ENCODE measurements at places on chromosomes 2 and 18.

GRCh38 chr18:46222710-46223360, 118.7 kb downstream of the HAUS1 start:
- DNase-seq = no peak

- no peak for DNase-seq
Measured at GRCh38 chr2:109689182-109689930, 75.2 kb downstream of the SOWAHC start.

DNA sequence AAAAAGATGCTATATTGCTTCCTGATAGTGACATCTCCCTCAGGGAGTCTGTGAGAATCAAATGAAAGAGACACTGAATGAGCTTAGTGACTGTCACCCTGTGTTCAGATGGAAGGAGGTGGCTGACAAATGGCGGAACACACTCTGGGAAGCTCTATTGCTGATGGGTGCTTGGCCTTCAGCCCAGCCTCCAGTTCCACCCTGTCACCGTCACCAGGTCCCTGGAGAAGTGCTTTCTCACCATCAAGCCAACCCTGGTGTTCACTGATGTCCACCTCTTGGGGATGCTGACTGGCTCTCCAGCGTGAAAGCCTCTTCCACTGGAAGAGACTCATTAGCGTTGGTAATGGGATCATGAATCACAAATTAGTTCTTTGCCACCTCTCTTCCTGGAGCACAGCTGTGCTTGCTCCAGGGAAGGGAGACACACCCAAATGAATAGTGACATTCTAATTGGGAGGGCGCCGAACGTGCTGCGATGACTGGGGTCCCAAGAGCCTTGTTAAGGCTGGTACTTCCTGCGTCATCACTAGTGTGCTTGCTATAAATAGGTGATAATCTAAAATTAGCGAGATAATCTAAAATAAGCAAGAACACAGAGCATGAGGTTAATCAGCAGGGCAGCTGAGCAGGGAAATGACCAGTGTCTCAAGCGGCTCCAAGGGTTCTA, 154.0 kb downstream of the CLIP4 start:
- DNase-seq = no peak

- no peak for DNase-seq
Measured at GRCh38 chr2:152219077-152219828, 43.7 kb upstream of the STAM2 start.

DNA sequence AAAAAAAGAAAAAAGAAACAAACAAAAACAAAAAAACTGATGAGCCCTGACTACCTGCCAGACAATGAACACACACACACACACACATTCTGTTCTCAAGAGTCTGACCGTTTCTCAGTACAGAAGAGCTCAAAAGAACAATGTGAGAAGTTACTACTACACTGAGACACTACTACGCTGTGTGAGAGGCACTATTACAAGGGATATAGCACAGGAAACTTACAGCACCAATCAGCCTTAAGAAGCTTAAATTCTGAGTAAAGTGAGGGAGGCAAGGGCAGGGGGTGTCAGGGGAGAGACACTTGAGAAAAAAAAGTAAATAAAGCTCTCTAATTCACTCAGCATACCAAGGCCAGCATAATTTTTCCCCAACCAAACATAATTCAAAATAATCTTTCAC, 32.5 kb downstream of the WDR33 start:
- DNase-seq = no peak

- DNase-seq = no peak
Measured at GRCh38 chr2:97728091-97728731, 14.8 kb downstream of the ZAP70 start.

- peak; percentile 58 for DNase-seq
Measured at GRCh38 chr18:80157708-80158343, 48.8 kb downstream of the ADNP2 start.

- DNase-seq = no peak
Measured at GRCh38 chr2:64942693-64943092, 46.5 kb upstream of the SLC1A4 start.

DNA sequence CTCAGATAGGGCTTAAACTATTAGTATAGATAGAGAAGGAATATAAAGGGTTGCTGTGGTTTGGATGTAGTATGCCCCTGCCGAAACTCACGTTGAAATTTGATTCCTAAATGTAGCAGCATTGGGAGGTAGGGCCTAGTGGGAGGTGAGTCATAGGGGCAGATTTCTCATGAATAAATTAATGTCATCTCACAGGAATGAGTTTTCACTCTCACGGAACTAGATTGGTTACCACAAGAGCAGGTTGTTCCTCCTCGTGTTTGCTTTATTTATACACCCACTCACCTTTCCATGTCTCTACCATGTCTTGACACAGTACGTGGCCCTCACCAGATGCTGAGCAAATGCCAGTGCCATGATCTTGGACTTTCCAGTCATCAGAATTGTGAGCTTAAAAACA, 218.2 kb downstream of the RBM43 start:
- DNase-seq = no peak

DNA sequence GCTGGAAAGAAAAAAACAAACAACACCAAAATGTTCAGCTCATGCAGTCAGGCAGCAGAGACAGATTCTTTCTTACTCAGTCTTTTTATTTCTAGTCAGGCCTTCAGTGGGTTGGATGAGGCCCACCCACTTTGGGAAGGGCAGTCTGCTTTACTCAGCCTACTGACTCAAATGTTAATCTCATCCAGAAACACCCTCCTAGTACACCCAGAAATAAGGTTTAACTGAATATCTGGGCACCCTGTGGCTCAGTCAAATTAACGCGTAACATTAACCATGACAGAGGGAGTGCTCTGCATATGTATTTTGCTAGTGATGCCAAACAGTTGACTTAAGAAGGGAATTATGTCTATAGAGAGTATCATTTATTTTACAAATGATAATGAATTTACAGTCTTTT, 401.6 kb downstream of the PARD3B start:
- no peak for DNase-seq

- DNase-seq = no peak
Measured at GRCh38 chr2:226746196-226746800, 53.3 kb downstream of the IRS1 start.

DNA sequence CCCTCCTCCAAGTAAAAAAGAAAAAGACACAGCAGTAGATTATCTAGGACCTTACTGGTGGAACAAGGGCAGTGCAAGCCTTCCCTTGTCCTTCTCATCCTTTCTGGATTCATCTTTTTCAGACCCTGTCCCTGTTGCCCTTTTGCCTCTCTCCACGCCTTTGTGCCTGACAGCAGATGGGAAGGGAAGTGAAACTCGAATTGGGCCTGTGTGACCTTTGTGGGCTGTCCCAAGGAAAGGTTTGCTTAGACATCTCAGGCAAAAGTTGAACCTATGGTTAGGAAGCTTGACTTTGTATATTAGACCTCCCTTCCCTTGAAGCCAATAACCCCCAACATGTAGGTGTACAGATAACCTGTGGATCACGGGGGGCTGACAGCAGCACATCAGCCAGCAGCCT, 185.3 kb downstream of the PRKCE start:
- DNase-seq = no peak

GRCh38 chr2:69948032-69948962, 13.1 kb downstream of the ASPRV1 start:
- no peak for DNase-seq

- DNase-seq = no peak
Measured at GRCh38 chr2:128599700-128600099, 281.0 kb upstream of the HS6ST1 start.

DNA sequence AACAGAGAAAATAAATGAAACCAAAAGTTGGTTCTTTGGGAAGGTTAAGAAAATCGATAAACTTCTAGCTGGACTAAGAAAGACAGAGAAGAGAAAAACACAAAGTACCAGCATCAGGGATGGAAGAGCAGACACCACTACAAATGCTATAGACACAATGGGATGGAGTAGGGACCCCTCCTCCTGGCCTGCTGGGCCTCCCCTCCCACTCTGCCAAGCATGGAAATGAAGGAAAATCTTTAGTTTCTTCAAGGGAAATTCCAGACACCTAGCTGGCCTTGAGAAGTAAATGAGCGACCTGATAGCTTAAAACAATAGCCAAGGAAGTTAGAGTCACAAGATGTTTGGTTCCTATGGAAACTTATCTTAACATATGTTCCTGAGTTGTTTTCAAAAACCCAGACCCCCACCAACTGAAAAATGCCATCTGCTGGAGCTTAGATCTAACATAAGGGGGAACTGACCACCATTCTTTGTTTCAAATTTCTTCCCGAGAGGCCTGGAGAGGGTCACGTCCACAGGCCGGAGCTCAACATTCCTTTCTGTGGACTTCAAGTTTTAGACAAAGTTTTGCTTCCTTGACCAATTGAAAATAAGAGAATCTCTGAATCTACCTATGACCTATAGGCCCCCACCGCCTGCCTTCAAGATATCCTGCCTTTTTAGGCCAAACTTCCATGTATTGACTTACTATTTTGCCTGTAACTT, 101.9 kb downstream of the BIN1 start:
- DNase-seq = no peak

GRCh38 chr2:96153291-96153713, 8.1 kb upstream of the DUSP2 start:
- no peak for DNase-seq

- no peak for DNase-seq
Measured at GRCh38 chr2:189854940-189855339, 70.7 kb downstream of the PMS1 start.

- DNase-seq = no peak
Measured at GRCh38 chr2:193520709-193521458, 1326.2 kb upstream of the TMEFF2 start.

- no peak for DNase-seq
Measured at GRCh38 chr2:182043021-182043420, 57.4 kb downstream of the PPP1R1C start.

GRCh38 chr2:49950646-49951045, 796.3 kb upstream of the FSHR start:
- no peak for DNase-seq

GRCh38 chr2:241289053-241289452, 26.4 kb downstream of the HDLBP start:
- DNase-seq = no peak

- DNase-seq = no peak
Measured at GRCh38 chr2:126222278-126222677, 433.7 kb upstream of the GYPC start.

- DNase-seq = no peak
Measured at GRCh38 chr2:16506366-16506765, 159.3 kb downstream of the CYRIA start.

DNA sequence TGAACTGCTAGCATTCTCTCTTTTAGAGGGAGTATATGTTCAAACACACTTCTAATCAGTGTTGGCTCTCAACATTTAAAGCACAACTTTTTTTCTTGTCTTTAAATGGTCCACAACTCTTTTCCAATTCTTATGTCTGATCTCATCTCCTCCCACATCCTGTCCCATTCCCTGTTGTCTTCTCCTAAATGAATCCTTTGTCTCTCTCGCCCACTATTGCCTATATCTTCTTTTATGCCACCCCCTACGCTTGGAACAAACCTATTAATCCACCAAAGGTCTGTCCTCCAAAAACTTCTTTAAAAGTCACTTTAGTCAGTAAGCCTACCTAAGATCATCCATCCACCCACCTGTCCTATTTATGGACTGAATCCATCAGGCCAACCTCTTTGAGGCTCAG, 235.5 kb upstream of the SMAD7 start:
- DNase-seq = no peak

GRCh38 chr2:173750353-173750801, 214.8 kb downstream of the SP3 start:
- no peak for DNase-seq

GRCh38 chr2:70569559-70569958, 15.9 kb upstream of the TGFA start:
- no peak for DNase-seq

DNA sequence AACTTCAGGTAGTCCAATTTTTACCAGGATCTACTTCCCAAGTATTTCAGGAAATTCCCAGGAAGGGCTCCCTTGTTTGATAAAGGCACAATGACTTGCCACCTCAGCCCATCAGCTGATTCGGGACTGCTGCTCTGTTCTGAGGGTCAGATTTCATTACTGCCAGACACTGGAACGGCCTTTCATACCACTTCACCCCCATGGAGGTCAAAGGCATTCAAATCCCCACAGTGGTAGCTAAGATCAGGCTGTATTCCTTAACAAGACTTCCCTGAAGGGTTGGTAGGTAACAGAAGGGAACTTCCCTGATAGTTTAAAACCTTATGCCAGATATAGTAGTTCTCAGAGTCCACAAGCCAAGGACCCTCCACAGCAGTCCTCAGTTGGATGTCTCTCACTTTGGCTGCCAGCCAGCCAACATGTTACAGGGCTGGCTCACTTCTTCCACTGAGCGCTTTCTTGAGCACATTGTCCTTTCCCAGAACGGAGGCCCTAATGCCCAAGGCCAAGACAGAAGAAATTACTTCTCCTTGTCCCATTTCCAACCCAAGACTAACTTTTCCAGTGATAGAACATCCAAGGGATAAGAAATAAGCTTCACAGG, 40.0 kb upstream of the GLS start:
- DNase-seq = no peak

- no peak for DNase-seq
Measured at GRCh38 chr2:217325251-217325650, 465.4 kb upstream of the TNP1 start.

DNA sequence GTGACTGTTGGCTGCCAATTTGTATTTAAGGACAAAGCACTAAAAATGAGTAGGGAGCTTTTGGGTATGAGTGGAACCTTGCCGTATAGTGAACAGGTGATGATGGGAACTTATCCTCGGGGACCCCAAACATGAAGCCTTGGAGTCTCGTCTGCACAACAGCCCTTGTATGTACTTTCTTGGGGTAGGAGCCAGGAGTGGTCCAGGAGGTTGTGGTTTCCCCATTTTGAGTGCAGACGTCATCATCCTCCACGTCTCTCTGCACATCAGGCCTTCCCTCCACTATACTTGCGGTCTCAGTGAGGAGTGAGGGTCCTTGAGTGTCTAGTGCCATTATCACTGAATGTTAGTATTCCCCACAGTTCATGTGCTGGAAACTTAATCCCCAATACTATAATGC, 101.5 kb upstream of the HS6ST1 start:
- DNase-seq = no peak

DNA sequence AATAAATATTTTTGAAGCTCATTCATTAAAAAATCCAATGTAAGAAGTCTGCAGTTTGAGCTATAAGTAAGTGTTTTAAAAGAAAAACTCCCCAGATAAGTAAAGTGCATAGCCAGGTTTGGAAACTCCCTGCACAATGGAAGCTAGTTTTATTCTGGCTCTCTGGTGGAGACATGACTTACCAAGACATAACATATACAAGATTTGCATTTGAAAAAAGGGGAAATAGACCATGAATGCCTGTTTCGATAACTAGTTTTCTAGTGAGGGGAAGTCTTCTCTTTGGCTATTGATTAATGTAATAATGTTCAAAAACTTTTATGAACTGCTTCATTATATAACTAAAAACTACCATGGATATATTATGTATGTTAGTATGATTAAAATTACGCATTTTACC, 435.2 kb downstream of the ARHGAP15 start:
- no peak for DNase-seq

Measured in activated CD4-positive, alpha-beta T cell treated with anti-CD3 and anti-CD28 coated beads for 4 hours (primary cell).